Mesothelial cell of epicardium (in vitro differentiated cells): ENCODE measurements at places on chromosomes 6 and 20. TPM values are rescaled to one million over a fixed set of nuclear protein-coding genes. Genes with fewer than 3 reads are reported as not detected.

DNA sequence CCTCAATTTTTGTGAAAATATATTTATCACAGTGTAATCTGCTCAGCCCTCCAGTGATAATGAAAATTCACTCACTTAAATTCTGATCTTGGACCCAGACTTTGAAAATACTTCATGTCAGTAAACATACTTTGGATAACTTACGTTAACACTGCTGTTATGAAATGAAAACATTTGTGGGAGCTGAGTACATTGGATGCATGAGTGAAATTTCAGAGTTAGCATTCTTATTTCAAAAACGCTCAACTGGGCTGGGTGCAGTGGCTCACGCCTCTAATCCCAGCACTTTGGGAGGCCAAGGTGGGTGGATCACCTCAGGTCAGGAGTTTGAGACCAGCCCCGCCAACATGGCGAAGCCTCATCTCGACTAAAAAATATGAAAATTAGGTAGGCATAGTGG, 196.4 kb downstream of the UTRN start:
- DNase-seq = no peak

DNA sequence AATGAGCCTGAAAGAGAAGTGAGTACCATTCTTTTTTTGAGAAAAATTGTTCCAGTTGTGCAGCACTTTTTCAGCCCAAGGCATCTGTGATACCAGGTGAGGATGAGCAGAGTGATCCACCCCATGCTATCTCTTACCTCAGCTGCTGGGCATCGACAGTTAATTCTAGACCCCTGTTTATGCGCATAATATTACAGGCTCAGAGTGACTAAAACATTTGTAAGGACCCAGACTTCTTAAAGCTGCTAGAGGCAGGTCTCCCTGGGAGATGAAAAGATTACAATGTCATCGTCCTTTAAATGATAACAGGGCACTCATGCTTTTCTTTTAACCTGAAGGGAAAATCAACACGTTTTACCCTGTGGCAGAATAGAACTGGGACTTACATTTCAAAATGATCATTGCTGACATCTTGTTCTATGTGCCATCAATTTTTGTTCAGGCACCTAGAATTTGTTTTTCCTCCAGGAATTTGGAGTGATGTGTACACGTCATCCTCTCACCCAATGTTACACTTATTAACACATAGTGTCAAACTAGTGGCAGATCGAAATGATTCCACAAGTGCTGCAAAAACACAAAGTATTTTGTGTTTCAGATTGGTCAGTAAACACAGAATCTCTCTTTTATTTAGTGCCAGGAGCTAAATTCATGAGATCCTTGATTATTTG, 684.6 kb downstream of the UTRN start:
- DNase-seq = no peak

- no peak for DNase-seq
Observed at GRCh38 chr6:134331256-134331655, 13.3 kb upstream of the SGK1 start.

- DNase-seq = no peak
Observed at GRCh38 chr20:44183282-44183681, 3.7 kb downstream of the JPH2 start.

GRCh38 chr6:149627672-149628071, 20.8 kb downstream of the KATNA1 start:
- no peak for DNase-seq

- peak; percentile 20 for DNase-seq
Observed at GRCh38 chr6:161137839-161138542, 135.9 kb downstream of the AGPAT4 start.

GRCh38 chr6:142537612-142538478, 236.0 kb downstream of the ADGRG6 start:
- no peak for DNase-seq

- DNase-seq = no peak
Observed at GRCh38 chr6:162416831-162417537, 310.6 kb downstream of the PRKN start.

GRCh38 chr20:25194333-25194972, 1.1 kb upstream of the ENTPD6 start:
- no peak for DNase-seq

- no peak for DNase-seq
Observed at GRCh38 chr6:508614-509013, 117.1 kb downstream of the IRF4 start.

DNA sequence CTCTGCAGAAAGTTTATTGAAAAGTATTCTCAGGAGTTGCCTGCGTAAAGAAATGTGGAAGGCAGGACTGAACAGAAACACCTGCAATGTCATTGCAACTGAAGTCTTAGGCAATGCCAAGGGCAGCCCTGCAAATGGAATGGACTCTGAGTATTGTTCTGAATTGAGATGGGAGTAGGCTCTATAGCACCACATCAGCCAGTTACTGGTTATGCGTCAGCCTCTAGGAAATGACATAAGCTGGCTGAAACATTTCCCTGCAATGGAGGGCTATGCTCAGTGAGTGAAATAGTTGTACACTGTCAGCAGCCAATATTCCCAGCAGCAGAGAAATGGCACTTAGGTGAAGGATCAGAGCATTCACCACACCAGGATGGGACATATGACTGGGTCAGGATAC, 13.8 kb upstream of the GJE1 start:
- no peak for DNase-seq

- no peak for DNase-seq
Observed at GRCh38 chr6:57137350-57137749, 34.8 kb upstream of the BAG2 start.

DNA sequence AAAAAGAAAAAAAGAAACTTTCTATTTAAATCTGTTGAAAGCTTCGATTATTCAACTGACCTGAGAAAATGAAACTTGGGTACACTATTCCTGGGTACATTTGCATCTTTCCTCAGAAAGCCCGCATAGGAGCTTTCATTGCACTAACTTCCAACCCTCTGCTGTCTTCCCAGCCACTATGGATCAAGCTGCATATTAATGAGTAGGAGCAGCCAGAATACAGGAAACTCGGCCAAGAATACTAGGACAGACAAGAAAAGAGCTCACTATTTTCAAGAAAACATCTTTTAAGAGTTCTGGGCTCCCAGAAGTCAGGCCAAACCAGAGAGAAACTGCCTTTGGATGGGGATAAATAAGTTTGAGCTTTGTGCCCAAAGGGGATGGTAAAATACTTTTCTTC, 135.0 kb upstream of the CCDC28A start:
- no peak for DNase-seq

GRCh38 chr6:52489881-52490280, 69.7 kb downstream of the EFHC1 start:
- no peak for DNase-seq

DNA sequence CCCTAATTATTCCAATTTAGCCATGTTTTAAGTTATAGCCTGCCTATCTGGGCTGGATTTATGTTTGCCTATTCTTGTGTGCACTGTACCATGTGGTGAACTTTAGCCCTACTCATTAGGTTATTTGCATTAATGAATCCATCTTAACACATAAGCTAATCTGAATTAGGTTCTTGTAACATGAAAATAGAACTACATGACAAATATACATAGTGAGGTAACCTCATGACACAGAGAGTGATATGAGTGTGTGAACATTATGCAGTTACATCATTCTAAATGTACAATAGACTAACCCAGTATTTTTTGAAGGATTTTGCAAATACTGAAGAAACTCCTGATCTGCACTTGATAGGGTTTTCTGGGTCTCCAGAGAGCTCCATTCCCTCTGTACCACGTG, 733.7 kb upstream of the CITED2 start:
- no peak for DNase-seq

DNA sequence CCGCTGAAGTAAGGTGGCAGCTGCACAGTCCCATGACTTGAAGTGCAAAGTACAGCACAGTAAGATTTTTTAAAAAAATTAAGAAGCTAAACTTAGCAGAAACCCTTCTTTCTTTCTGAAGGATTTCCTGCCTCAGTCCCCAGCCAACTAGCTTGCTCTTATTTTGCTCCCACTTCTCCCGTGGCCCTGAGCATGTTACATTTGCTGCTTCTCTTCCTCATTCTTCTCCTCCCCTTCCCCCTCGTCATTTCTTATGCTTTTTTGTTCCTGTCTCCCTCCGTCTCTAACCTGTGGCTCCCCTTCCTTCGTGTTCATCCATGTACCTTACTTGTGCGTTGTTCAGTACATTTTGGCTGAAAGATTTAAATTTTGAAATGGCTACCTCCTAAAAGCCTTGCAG, 123.0 kb downstream of the SASH1 start:
- no peak for DNase-seq

DNA sequence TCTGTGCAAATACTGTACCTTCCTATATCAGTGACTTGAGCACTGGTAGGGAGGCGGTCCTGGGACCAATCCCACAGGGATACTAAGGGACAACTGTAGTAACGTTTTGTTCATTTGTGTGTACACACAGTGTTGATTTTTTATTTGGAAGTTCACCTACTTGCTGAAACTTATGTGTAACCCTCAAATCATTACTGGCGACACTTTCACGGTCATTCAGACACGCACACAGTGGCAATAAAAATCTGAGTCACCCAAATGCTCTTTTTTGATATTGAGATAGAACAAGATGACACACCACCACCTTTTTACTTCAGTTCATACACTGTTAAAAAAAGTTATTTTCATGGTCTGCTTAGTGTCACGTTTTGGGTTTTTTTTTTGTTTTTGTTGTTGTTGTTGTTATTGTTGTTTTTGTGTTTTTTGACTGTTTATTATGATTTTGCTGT, 79.8 kb downstream of the QKI start:
- DNase-seq = no peak

- no peak for DNase-seq
Observed at GRCh38 chr6:160300076-160300695, 41.6 kb upstream of the SLC22A2 start.

DNA sequence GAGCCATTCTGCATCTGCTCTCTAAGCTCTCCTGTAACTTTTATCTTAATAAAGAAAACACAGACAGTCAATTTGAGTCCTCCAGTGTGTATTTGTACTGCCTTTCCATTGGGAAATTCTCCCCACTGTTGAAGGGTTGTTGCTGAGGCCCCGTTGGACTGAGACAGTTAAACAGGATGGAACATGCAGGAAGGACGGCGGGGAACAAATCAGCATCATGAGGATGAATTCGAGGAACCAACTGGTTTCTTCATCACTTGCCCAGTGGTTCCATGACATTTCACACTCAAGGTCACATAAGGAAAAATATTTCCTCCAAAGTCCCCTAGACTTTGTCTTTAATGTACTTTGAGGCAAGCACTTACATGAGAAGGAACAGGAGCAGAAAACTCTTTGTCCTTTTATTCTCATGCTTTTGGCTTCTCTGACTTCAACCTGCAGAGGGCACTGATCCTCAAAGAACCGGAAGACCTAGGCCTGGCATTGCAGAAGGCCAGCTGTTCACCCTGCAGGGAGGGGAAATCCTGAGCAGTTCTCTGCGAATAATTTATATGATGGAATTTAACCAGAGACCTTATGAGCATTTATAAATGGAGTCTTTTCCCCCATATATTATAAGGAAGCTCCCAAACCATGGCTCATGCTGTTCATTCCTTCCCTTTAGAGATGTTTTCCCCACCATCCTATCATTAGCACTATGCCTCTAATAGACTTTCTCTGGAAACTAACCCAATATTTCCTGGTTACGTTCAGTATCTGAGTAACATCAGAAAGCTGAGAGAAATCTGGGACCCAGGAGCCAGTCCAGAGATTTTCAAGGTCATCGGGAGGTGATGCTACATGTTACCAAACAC, 55.2 kb upstream of the ADGRF1 start:
- no peak for DNase-seq

- DNase-seq = no peak
Observed at GRCh38 chr6:43286980-43287716, 10.9 kb upstream of the SLC22A7 start.

DNA sequence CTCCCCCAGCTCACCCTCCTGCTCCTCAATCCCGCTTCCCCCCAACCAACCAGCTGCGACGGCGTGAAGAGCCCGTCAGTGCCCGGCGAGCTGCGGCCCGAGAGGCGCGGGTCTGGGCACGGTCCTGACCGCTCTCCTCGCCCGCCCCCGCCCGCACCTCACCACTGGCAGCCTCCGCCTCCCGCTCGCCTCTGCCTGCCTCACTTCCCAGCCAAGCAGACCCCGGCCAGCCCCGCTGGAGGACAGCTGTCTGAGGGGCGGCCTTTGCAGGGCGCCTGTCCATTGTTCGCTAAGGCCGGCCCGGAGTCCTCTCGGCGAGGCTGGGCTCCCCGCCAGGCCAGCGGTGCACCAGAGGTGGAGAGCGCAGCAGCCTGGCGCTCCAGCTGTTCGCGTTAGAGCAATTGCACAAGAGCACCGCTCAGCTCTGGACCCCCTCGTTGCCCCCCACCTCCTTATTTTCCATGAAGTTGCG, 1.3 kb downstream of the SOBP start:
- peak; percentile 26 for DNase-seq

GRCh38 chr6:107444277-107444676, 15.1 kb downstream of the PDSS2 start:
- DNase-seq = no peak

DNA sequence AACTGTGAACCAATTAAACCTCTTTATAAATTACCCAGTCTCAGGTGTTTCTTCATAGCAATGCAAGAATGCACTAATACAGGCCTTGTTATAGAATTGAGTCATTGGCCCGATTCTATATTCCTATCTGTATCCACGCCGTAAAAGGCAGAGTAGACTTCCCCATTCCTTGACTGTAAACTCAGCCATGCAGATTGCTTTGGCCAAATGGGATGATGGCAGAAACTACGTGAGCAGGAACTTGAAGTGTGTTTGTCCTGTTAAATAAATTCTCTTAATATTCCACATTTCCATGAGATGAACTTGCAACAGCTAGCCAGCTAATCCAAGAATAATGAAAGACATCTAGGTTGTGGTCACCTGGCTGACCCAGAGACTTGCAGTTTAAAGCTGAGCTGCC, 3.9 kb upstream of the SAYSD1 start:
- no peak for DNase-seq

GRCh38 chr6:5569491-5569890, 308.2 kb downstream of the FARS2 start:
- no peak for DNase-seq

Gene HTR1E
- total RNA-seq = 0.58 to 0.90 TPM (median 0.82 TPM) in 3 replicates

Gene LINC00237
- total RNA-seq = not detected in 3 replicates

Gene SLC17A3
- total RNA-seq = not detected in 3 replicates

Gene ADGRF4
- total RNA-seq = 1.1 to 1.3 TPM (median 1.2 TPM) in 3 replicates

Gene PCK1
- total RNA-seq = not detected in 3 replicates

Gene SNAI1
- total RNA-seq = 8.5 to 9.7 TPM (median 8.9 TPM) in 3 replicates

Gene PRL
- total RNA-seq = 0.23 TPM in 1 of 3 replicates, not detected in the others

Gene ADGRG6
- 33.5 to 36.6 TPM (median 35.4 TPM) in 3 replicates for total RNA-seq

Gene OPRL1
- 2.2 to 2.6 TPM (median 2.5 TPM) in 3 replicates for total RNA-seq

Gene METTL24
- total RNA-seq = 25.5 to 28.1 TPM (median 25.7 TPM) in 3 replicates

Gene IRF4
- 0.11 TPM in 1 of 3 replicates, not detected in the others for total RNA-seq

Gene TENT5A
- 9.8 to 11.5 TPM (median 10.9 TPM) in 3 replicates for total RNA-seq
